Mononuclear cell (primary cell): ENCODE measurements at places on chromosomes 16 and 17. TPM values are rescaled to one million over a fixed set of nuclear protein-coding genes. Genes with fewer than 3 reads are reported as not detected.

The TP53TG3F gene
- not detected for total RNA-seq

The ABCC6 gene
- total RNA-seq: 0.63 TPM

The ITGB4 gene
- total RNA-seq: 0.10 TPM

The NPIPA3 gene
- total RNA-seq: not detected

The TRIM72 gene
- total RNA-seq: 0.10 TPM

The C1QBP gene
- 93.6 TPM for total RNA-seq

The NPIPA5 gene
- total RNA-seq: 2.0 TPM

The FBXW10 gene
- total RNA-seq: not detected

The E2F4 gene
- total RNA-seq: 53.3 TPM

The IQCK gene
- total RNA-seq: 1.9 TPM

The RHBDF2 gene
- 62.1 TPM for total RNA-seq

The LUC7L gene
- total RNA-seq: 101 TPM

The LYRM1 gene
- total RNA-seq: 22.7 TPM

The CACNG3 gene
- under 0.01 TPM for total RNA-seq

The TPSG1 gene
- not detected for total RNA-seq

The LITAFD gene
- not detected for total RNA-seq

The GSDMA gene
- 0.94 TPM for total RNA-seq

The BAIAP3 gene
- 2.3 TPM for total RNA-seq

The TSPAN10 gene
- 0.10 TPM for total RNA-seq

The RABEP2 gene
- total RNA-seq: 16.3 TPM

The VAT1L gene
- total RNA-seq: 0.10 TPM

The C16orf74 gene
- total RNA-seq: 4.3 TPM

The CCDC144A gene
- 3.8 TPM for total RNA-seq

The SUPT4H1 gene
- total RNA-seq: 65.3 TPM

The RHBDF1 gene
- total RNA-seq: 0.21 TPM

The CHD9NB gene
- not detected for total RNA-seq

The CCL11 gene
- not detected for total RNA-seq

The MAF gene
- 9.1 TPM for total RNA-seq

The NEUROD2 gene
- total RNA-seq: under 0.01 TPM

The ADORA2B gene
- 2.2 TPM for total RNA-seq

The CIITA gene
- total RNA-seq: 10.4 TPM

The C17orf78 gene
- total RNA-seq: not detected

The RTN4RL1 gene
- total RNA-seq: not detected

The KRTAP9-8 gene
- not detected for total RNA-seq

The ASB16 gene
- total RNA-seq: not detected
